ENCODE measurements at places on chromosomes 2 and 18. TPM values are rescaled to one million over a fixed set of nuclear protein-coding genes. Genes with fewer than 3 reads are reported as not detected.

GRCh38 chr2:71927757-71928715, 219.6 kb downstream of the CYP26B1 start:
- no peaks in the 10 kb centered on the region for H3K4me1 ChIP-seq
- H3K36me3 ChIP-seq, result no peaks in the 10 kb centered on the region
- H3K4me3 ChIP-seq, result no peak overlapping the region
- no peaks in the 10 kb centered on the region for H3K27me3 ChIP-seq
- H3K27ac ChIP-seq, result no peak overlapping the region

GRCh38 chr2:210132239-210132638, 39.0 kb downstream of the KANSL1L start:
- H3K4me3 ChIP-seq, result no peak overlapping the region
- peaks cover 6% of the 10 kb centered on the region for H3K36me3 ChIP-seq
- peaks cover 2% of the 10 kb centered on the region for H3K4me1 ChIP-seq
- no peak for DNase-seq
- H3K27me3 ChIP-seq, result no peaks in the 10 kb centered on the region

GRCh38 chr2:192288295-192288694, 93.6 kb upstream of the TMEFF2 start:
- H3K4me1 ChIP-seq, result no peaks in the 10 kb centered on the region
- H3K4me3 ChIP-seq, result no peak overlapping the region
- DNase-seq, result no peak
- H3K27ac ChIP-seq, result no peak overlapping the region
- H3K36me3 ChIP-seq, result no peaks in the 10 kb centered on the region
- H3K27me3 ChIP-seq, result no peaks in the 10 kb centered on the region

GRCh38 chr2:2158189-2158826, 172.8 kb downstream of the MYT1L start:
- no peak overlapping the region for H3K27ac ChIP-seq
- no peaks in the 10 kb centered on the region for H3K27me3 ChIP-seq
- no peaks in the 10 kb centered on the region for H3K4me1 ChIP-seq
- no peaks in the 10 kb centered on the region for H3K36me3 ChIP-seq
- no peak for DNase-seq

DNA sequence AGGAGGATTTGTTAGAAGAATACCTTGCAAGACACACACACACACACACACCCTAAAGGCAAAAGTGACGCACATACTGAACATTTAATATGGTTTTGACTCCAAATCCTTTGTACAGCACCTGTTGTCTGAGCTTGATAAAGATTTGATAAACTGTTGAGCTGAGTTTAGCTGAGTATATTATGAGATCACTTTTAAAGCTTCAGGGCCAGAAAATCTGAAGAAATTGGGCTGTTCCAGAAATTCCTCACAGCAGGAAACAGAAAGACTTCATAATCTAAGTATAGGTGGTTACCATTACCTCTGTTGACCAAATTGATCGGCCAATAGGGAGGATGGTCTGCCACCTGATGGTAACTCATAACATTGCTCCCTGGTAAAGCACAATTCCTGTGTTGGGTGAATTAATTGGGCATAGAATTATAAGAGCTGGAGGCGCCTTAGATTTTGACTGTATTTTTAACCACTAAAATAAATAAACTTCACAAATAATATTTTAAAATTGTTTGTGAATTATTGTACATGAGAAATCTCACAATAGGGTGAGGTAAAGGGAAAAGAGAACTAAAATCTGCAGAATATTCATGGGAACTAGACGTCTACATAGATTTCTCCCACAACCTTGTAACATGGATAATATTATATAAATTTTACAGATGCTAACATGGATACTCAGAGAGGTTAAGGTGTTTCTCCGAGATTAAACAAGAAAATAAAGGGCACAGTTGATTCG, 21.8 kb upstream of the RPIA start:
- no peaks in the 10 kb centered on the region for H3K4me1 ChIP-seq
- H3K4me3 ChIP-seq, result no peak overlapping the region
- DNase-seq, result no peak
- H3K36me3 ChIP-seq, result no peaks in the 10 kb centered on the region
- H3K27ac ChIP-seq, result no peak overlapping the region

DNA sequence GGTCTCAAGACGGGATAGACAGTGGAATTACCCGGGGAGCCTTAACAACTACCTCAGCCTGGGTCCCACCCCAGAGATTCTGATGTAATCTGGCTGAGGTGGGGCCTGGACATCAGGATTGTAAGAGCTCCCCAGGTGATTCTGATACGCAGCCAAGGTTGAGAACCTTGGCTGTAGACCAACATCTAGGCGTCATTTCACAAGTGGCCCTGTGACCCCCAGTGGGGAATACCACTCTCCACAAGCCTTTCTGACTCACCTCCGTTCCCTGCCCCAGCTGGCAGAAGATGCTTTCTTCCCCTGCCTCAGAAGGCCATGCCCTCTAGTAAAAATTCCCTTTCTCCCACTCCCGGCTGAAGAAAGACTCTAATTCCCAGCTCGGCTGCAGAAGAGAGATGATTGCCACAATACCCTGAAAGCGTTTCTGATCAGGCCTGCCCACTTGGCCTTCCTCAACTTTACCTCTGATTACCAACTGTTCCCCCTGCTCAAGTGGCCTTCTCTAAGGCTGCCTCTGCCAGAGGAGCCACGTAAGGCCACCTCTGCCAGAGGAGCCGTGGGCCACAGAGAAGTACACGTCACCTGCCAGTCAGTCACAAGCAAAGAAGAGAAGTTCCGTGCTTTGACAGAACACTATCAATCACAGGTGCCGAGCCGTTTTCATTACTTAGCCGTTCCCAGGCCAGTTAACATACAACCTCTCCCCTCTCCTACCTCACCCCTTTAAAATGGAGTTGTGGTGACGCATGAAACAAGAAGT, 116.8 kb upstream of the PKDCC start:
- no peaks in the 10 kb centered on the region for H3K4me1 ChIP-seq
- no peak for DNase-seq
- H3K36me3 ChIP-seq, result no peaks in the 10 kb centered on the region
- no peak overlapping the region for H3K27ac ChIP-seq

DNA sequence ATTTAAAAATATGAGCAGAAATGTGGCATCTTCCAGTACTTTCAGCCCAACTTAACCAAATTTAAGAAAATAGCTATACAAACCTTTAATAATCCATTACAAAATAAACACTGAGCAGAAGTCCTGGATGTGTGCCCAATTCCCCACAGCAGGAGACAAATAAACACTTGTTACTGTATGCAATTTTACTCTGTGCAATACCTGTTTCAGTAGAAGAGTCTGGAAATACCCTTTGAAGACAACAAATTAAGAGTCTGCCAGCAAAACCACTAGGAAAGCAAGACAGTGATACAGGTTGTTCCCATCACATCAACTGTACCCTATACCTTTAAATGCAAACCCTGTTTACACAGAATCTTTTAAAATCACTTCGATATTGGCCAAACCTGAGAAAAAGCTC, 41.4 kb upstream of the RNU4ATAC start:
- H3K36me3 ChIP-seq, result no peaks in the 10 kb centered on the region
- H3K4me3 ChIP-seq, result no peak overlapping the region
- no peaks in the 10 kb centered on the region for H3K27me3 ChIP-seq

DNA sequence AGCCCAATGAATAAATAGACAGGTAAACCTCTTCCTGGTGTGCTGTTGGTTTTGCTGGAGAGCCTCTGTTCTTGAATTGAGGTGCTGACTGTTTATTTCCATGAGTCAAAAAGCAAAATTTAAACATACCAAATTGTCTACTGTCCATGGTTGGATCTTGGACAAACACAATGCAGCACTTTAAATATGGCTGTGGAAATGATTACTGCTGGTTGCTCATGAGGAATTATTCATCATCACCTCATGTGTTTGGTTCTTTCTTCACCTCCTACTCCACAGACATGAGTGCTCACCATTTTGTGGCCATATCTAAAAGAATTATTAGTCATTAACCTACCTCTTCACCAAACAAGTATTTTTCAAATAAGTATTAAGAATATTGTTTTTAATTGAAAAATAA, 85.3 kb upstream of the GALNT5 start:
- no peaks in the 10 kb centered on the region for H3K4me1 ChIP-seq
- H3K4me3 ChIP-seq, result no peak overlapping the region
- DNase-seq, result no peak
- H3K27me3 ChIP-seq, result no peaks in the 10 kb centered on the region
- H3K27ac ChIP-seq, result no peak overlapping the region

GRCh38 chr2:128799284-128799552, 480.6 kb upstream of the HS6ST1 start:
- H3K36me3 ChIP-seq, result no peaks in the 10 kb centered on the region
- no peaks in the 10 kb centered on the region for H3K4me1 ChIP-seq
- no peak overlapping the region for H3K4me3 ChIP-seq
- no peak overlapping the region for H3K27ac ChIP-seq
- no peaks in the 10 kb centered on the region for H3K27me3 ChIP-seq
- DNase-seq, result no peak

- H3K4me1 ChIP-seq, result no peaks in the 10 kb centered on the region
- H3K4me3 ChIP-seq, result no peak overlapping the region
- no peak overlapping the region for H3K27ac ChIP-seq
Measured at GRCh38 chr2:15760232-15760910, 168.7 kb downstream of the DDX1 start.

DNA sequence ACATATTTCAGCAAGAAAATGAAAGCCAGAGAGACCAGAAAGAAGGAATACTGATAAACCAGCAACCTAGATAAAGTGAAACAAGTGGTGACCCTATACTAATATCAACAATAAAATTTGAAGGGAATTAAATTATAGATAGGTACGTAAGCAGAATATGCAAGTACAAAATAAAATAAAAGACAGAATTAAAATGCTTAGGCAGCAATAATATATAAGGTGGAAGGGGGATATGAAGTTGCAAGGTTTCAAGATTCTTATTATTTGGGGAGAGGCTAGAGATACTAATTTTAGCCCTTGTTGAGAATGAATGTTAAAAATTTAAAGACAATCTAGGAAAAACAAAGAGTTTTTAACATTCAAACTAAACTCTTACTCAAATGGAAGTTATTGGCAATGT, 39.6 kb downstream of the HDLBP start:
- H3K4me1 ChIP-seq, result no peaks in the 10 kb centered on the region
- H3K36me3 ChIP-seq, result no peaks in the 10 kb centered on the region
- no peak overlapping the region for H3K4me3 ChIP-seq
- H3K27me3 ChIP-seq, result no peaks in the 10 kb centered on the region

DNA sequence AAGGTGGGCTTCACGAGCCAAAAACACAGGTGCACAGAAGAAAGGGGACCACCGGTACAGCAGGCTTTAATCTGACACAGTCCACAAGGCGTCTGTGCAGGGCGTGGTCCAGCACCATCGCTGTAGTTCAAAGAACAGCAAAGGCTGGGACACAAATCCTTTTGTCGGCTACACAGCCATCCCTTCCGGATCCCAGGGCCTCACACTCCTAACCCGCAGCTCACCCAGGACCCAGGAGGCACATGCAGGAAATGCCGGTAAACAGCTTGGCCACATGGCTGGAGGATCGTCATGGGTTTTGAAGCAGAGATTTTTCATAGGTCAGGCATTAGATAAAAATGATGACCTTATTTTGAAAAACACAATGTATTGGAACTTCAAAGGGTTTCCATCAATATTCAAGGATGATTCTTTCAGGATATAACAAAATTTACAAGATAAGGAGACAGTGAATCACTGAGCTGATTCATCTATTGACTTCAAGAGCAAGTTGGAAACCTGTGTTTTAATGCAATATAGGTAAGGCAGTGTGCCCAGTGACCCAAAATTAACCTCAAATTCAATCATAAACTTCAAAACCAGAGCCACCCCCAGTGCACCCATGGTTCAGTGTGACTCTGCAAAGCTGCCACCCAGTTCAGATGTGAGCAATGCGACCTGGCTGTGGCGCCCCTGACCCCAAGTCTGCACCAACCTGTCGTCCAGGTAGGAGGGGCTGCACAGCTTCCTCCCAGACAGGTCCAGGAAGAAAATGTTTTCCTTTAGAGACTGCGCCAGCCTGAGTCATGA, 74.4 kb downstream of the TMEM18 start:
- H3K4me3 ChIP-seq, result no peak overlapping the region
- H3K27me3 ChIP-seq, result no peaks in the 10 kb centered on the region
- no peak for DNase-seq

GRCh38 chr18:59996370-59996966, 96.7 kb downstream of the PMAIP1 start:
- no peak for DNase-seq
- no peaks in the 10 kb centered on the region for H3K27me3 ChIP-seq
- no peaks in the 10 kb centered on the region for H3K4me1 ChIP-seq
- no peak overlapping the region for H3K27ac ChIP-seq

GRCh38 chr2:169143998-169144397, 74.6 kb downstream of the DHRS9 start:
- no peaks in the 10 kb centered on the region for H3K4me1 ChIP-seq
- H3K27me3 ChIP-seq, result no peaks in the 10 kb centered on the region
- DNase-seq, result no peak
- H3K27ac ChIP-seq, result no peak overlapping the region
- no peak overlapping the region for H3K4me3 ChIP-seq
- H3K36me3 ChIP-seq, result no peaks in the 10 kb centered on the region

GRCh38 chr2:28004086-28004485, 113.6 kb downstream of the BABAM2 start:
- no peak for DNase-seq
- no peak overlapping the region for H3K4me3 ChIP-seq
- H3K27me3 ChIP-seq, result no peaks in the 10 kb centered on the region
- H3K27ac ChIP-seq, result no peak overlapping the region
- H3K36me3 ChIP-seq, result no peaks in the 10 kb centered on the region

Gene GFPT1
- total RNA-seq, result 67.8 TPM

Gene MAL
- 1.9 TPM for total RNA-seq

Gene ALLC
- total RNA-seq, result not detected

Data from aorta (tissue), 5 donors.